Lung (tissue), 17 donors: ENCODE measurements at places on chromosomes 2 and 18.

DNA sequence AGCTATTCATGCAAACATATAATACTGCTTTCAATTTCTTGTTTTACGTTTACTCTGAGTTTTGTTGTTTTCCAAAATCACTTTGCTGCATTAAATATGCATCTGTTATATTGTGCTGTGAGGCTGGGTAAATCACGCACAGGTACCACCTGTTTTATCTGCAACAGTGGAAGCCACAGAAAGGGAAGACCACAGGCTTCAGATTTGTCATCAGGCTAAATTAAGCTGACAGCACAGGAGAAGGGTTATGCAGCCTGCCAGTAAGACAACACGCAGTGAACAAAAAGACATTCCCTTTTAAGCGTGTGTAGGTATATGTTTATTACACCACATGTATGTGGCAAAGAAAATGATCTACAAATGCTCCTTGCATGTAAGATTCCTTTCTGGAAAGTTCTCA is 38.2 kb downstream of the ZNF516 start:
- DNase-seq = no peak

- no peak for DNase-seq
These were observed 224.1 kb downstream of the MTX2 start for GRCh38 chr2:176493226-176493825.

DNA sequence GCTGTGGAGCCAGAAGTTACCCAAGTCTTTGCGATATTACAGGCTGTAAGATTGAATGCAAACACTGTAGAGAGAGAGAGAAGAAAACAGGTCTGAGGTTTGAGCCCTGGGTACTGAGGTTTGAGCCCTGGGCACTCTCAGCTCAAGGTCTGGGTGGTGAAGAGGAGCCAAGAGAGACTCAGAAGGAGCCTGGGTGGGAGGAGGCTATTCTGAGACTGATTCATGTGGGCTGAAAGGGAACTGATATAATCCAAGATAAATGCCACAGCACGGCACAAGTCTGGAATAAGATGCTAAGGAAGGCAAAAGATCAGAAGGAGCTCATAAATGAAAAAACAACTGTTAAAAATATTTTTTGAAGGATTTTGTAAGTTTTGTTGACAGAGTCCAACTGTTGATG is 407.6 kb upstream of the HS6ST1 start:
- DNase-seq = peak; percentile 40

DNA sequence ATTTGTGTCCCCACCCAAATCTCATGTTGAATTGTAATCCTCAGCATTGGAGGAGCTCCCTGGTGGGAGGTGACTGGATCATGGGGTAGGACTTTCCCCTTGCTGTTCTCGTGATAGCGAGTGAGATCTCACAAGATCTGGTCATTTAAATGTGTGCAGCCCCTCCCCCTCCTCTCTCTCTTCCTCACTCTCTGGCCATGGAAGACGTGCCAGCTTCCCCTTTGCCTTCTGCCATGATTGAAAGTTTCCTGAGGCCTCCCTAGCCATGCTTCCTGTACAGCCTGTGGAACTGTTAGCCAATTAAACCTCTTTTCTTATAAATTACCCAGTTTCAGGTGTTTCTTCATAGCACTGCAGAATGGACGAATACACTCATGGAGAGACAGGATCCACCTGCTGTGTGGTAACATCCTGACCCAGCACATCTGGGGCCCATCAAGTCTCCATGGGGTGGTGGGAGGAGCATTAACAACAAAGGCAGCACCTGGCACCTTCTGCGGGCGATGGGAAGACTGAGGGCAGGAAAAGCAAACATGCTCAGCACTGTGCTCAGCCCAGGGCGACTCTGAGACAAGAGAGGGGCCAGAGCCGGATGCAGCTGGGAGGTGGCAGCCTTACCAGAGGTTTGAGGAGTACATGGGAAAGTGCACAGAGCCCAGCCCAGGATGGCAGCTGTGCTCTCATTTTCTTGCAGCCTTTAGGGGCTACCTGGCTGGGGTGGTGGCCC is 16.2 kb upstream of the ALPP start:
- no peak for DNase-seq

DNA sequence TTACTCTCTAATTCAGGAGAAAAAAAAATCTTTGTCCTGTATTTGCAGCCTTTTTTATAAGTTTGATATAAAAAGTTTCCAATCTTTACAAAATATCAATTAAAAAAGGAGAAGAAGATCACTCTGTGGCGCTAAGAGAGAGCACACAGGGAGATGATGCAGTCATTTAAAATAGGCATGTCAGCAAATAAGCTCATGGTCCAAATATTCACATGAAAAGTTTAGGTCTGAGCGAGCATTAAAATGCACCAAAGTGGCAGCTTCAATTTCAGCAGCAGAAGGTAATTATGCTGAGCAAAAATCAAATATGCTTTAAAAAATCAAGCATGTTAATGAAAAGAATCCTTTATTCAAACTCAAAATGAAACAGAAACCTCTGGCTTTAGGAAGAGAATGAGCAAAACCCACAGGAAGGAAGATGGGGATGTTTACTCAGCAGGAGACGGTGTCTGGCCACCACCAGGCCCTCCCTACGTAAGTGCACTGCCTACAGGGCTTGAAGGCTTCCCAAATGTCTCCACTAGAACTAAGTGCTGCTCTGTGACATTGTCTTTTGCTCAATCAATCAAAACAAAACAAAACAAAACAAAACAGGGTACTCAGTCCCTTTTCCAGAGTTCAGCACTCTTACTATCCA is 120.4 kb downstream of the L3MBTL4 start:
- no peak for DNase-seq
